Psoas muscle (tissue), 8 donors: ENCODE measurements at places on chromosomes 2 and 18.

DNA sequence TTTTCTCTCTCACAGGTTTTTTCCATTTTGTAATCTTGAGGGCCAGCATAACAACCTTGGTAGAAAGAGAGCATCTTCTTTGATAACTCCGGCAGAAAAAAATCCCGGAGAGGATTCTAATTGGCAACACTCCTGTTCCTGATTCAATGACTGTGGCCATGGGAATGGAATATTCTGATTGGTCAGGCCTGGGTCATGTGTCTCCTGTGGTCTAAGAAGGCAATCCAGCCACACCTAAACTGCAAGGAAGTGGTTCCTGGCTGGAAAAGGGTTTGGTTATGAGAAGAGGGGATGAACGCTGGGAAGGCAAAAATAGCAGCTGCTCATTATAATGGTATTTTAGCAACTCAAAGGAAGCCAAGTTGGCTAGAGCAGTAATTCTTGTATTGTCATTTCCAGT lies 24.8 kb upstream of the ZNF638 start:
- DNase-seq = no peak

- no peak for DNase-seq
Measured at GRCh38 chr18:44740000-44740399, 59.3 kb downstream of the SETBP1 start.

DNA sequence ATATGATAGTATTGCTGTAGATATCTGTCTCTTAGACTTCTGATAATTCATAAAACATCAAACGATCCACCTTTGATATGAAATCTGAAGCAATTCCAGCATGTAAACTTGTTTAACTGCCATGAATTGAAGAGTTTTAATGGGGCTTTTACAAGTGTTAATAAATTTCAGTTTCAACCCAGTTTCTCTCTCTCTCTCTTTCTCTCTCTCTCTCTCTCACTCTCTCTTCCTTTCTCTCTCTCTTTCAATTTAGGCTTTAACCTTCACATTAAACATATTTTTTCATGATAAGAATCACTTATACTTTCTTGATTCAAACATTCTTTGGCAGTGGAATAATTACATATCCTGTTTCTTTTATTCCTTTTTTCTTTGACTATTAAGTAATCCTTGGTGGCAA lies 296.1 kb downstream of the EPHA4 start:
- no peak for DNase-seq

DNA sequence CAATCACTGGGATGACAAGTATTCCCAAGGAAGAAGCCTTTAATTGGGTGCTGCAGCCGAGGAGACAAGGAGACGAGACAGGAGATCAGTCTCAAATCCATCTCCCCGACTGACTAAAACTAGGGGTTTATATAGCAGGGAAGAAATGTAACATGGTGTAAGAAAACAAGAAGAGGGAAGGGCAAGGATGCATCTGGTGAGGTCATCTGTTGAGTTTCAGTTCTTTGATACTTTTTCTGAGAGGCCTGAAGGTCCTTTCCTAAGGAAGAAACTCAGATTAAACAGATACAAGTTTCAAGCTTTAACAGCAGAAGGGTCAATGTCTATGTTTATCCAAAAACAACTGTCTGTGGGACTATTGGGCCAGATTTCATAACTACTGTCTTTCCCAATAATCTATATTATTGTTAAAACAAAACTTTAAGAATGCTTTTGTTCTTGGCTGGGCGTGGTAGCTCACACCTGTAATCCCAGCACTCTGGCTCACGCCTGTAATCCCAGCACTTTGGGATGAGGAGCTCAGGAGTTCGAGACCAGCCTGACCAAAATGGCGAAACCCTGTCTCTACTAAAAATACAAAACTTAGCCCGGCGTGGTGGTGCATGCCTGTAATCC lies 2.5 kb upstream of the PDCL3 start:
- DNase-seq = no peak

GRCh38 chr2:228556717-228557116 lies 375.2 kb upstream of the SPHKAP start:
- DNase-seq = no peak

GRCh38 chr2:211744379-211744778 lies 794.2 kb downstream of the ERBB4 start:
- DNase-seq = no peak

DNA sequence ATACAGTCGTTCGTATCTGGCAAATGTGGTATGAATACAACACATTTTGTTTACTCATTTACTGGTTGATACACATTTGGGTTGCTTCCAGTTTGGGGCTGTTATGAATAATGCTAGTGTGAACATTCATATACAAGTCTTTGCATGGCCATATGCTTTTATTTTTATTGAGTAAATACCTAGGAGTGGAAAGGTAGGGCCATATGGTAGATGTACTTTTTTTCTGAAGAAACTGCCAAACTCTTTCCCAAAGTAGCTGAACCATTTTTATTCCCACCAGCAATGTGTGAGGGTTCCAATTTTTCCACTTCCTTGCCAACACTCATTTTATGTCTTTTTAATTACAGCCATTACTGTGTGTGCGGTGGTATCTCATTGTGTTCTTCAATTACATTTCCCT lies 496.2 kb upstream of the NRXN1 start:
- no peak for DNase-seq

- no peak for DNase-seq
Measured at GRCh38 chr18:31577195-31577594, 14.5 kb upstream of the TTR start.

DNA sequence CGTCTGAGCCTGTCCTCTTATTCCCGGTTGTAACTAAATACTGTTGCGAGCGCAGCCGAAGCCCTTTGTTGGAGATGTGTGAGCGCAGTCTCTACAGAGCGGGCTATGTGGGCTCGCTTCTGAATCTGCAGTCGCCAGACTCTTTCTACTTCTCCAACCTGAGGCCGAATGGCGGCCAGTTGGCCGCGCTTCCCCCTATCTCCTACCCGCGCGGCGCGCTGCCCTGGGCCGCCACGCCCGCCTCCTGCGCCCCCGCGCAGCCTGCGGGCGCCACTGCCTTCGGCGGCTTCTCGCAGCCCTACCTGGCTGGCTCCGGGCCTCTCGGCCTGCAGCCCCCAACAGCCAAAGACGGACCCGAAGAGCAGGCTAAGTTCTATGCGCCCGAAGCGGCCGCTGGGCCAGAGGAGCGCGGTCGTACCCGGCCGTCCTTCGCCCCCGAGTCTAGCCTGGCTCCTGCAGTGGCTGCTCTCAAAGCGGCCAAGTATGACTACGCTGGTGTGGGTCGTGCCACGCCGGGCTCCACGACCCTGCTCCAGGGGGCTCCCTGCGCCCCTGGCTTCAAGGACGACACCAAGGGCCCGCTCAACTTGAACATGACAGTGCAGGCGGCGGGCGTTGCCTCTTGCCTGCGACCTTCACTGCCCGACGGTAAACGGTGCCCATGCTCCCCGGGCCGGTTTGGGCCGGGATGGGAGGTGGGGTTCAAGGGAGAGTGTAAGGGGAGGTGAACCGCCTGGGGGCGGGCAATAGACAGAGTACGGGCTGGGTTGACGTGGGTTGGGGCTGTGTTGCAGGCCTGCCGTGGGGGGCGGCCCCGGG lies at the start of gene HOXD12:
Gene HOXD12, plus strand, starts transcription at position 68 of the 819 bp plus-strand sequence. Its CDS starts 7 bp downstream, at position 75.
- no peak for DNase-seq

- DNase-seq = peak; percentile 72
Measured at GRCh38 chr2:218387369-218388194, 5.5 kb downstream of the SLC11A1 start.

GRCh38 chr2:205481861-205482260 lies 200.4 kb upstream of the NRP2 start:
- no peak for DNase-seq

GRCh38 chr2:53859206-53860181 lies at the start of gene GPR75:
GPR75 (minus strand) TSS chr2:53859967; CDS start chr2:53854756, 5,211 bp downstream.
- peak; percentile 57 for DNase-seq

DNA sequence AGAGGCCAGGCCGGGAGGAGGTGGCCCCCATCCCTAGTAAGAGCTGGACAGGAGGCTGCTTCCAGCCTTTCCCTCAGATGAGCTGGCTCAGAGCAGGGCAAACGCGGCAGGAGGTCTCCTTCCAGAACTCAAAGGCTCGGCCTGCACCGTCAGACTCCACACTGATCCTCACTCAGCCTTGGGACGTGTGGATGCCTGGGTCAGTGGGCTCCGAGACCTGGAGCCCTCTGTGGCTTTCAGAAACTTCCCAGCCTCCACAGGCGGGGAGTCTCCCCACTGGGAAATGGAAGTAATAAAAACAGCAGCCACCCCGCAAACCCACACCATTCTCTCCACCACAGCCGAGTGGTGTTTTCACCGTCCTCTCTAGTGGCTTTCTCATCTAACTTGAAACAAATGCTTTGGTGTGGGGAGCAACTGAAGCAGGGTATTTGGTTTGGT lies 54.3 kb downstream of the INPP5D start:
- DNase-seq = no peak

DNA sequence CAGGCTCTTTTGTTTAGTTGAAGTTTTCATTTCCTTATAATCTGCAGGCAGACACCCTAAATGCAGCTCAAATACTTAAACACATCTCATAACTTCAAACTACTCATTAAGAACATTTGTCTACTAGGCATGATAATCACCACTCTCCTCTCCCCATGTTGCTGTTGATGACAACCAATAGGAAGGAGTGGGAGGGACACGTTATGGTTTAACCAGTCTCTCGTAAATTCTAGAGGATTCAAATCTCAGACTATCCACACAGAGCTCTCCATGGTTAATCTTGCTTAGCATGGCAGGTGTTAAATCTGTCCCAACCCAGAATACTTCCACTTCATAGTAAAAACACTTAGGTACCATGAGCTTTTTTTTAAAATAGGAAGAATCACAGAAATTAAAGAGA lies 127.4 kb upstream of the AQP4 start:
- DNase-seq = no peak

GRCh38 chr18:57998461-57998860 lies 45.6 kb upstream of the NEDD4L start:
- DNase-seq = no peak

DNA sequence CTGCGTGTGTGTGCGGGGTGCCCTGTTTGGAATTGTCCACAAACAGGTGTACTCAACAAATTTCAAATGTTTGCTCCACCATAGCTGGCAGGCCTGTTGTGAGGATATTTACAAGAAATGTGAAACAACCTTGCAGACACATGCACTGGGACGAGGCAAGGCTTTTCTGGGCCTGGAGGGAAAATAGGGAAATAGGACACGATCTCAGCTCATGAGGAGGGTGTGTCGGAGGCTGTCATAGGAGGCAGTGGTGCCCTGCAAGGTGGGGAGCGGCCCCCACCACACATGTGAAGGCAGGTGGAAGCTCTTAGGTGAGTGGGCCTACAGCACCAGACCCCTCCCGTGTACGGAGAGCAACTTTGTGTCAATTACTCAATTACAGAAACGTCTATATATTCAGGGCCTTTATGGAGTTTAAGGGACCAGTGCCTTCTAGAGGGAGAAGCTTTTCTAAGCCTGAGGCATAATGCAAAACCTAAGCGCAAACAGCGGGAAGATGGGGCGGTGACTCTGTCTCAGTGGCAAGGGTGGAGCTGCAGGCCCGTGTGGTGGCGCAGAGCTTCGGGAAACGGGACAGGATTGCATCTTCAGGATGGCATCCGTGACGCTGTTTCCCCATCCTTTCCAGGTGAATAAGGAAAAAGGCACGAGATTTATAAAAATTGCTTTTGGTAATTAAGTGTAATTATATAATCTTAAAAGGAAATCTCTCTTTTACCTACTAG lies 48.0 kb downstream of the RNF144A start:
- DNase-seq = no peak

DNA sequence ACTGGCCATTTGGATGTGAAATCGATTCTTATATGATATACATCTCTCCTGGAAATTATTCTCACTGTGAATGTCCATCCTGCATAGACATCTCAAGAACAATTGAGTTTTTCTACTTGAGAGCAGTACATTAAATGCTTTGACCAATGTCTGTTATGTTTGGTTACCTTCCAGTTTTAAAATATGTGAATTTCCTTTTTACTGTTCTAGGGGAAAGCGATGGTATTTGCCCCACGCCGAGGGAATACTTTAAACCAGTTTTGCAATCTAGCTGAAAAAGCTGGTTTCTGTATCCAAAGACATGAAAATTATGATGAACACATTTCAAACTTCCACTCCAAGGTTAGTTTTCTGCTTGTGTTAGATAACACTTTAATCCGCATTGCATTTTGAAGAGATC lies 175.3 kb upstream of the SIX3 start:
- no peak for DNase-seq

- DNase-seq = no peak
Measured at GRCh38 chr2:39696101-39696553, 30.4 kb downstream of the TMEM178A start.

DNA sequence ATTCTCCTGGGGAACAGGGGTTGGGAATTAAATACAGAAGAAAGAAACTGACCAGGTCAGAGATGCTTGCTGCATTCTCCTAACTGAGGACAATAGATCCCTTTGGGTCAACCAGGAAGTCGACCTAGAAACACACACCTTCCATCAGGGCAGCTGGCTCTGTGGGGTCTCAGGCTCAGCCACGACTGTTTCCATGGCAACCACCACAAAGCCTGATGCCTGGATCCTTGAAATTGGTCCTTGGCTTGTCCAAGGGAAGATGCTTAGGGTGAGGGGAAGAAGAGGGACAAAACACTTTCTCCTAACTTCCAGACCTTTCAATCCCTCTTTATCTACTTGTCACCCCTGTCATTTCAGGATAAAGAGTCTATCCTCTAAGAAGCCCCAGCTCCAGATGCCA lies 194.4 kb downstream of the ALK start:
- DNase-seq = no peak

GRCh38 chr18:79695269-79695668 lies 15.7 kb downstream of the CTDP1 start:
- DNase-seq = no peak

GRCh38 chr2:62504657-62505056 lies 1.3 kb downstream of the TMEM17 start:
- DNase-seq = no peak

GRCh38 chr2:120436460-120436739 lies 90.5 kb downstream of the INHBB start:
- DNase-seq = peak; percentile 61

- DNase-seq = no peak
Measured at GRCh38 chr18:76434452-76434851, 60.6 kb downstream of the ZNF516 start.

DNA sequence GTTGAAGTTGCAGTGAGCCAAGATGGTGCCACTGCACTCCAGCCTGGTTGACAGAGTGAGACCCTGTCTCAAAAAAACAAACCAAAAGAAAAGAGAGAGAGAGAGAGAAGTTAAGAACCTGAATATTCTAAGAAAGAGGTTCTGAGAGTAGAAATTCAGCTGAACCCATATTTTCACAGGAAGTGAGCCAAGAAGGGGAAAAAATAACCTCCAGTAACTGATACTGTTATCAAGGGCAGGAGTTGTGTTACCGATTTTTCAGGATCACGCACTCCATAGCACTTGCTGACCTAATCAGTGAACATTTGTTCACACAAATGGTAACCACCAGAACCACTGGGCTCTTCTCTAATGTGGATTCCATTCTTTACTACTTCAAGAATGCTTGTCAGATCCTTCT lies 39.1 kb upstream of the BZW1 start:
- no peak for DNase-seq

GRCh38 chr18:46408334-46408987 lies 248.6 kb downstream of the LOXHD1 start:
- no peak for DNase-seq

GRCh38 chr2:179341152-179341866 lies 76.7 kb upstream of the SESTD1 start:
- no peak for DNase-seq

GRCh38 chr18:62776024-62776570 lies 60.8 kb downstream of the PHLPP1 start:
- no peak for DNase-seq

GRCh38 chr2:54771166-54771885 lies 47.9 kb downstream of the EML6 start:
- DNase-seq = no peak
